NCI-H345 (cell line): ENCODE measurements at places on chromosomes 11 and 22.
A peak's percentile ranks its signal among the peaks of the same experiment; 100 is the strongest.

DNA sequence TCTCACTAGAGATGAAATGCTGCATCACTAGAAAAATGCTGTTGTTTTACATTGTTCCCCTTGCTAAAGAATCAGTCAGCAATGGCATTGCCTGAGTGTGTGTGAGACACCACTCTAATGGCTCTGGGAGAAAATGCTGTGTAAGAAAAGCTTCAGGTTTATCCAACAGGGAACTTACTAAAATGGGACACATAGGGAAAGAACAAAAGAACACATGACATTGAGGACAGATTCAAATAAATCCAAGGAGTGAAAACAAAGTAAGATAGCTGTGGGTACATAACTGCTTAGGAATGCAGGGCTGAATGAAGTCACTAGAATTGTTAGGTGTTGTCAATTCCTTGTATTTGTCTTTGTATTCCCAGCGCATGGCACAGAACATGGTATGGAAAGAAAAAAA is 24.2 kb downstream of the BLID start:
- no peak for DNase-seq

DNA sequence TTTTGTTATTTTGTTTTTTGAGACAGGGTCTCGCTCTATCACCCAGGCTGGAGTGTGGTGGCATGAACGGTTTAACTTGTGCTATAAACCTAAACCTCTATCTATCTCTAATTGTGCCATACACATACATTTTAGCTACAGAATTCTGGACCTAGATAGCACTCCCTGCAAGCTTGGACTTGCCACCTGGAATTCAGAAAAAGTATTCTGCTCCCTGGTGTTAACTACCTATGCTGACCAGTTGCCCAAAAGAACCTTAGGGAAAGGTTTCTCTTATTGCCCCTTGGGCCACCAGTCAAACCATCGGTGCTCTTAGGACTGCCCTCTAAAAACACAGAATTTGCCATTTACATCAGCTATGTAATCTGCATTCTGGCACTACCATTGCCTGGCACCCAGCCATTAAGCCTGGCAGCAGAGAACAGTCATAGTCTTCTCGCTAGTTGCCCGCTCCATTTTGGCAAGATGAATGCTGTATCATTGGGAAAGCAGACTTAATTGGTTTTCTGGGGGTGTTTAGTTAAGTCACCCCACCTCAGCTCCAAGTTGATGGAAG is 55.3 kb downstream of the ETS1 start:
- DNase-seq, result no peak

DNA sequence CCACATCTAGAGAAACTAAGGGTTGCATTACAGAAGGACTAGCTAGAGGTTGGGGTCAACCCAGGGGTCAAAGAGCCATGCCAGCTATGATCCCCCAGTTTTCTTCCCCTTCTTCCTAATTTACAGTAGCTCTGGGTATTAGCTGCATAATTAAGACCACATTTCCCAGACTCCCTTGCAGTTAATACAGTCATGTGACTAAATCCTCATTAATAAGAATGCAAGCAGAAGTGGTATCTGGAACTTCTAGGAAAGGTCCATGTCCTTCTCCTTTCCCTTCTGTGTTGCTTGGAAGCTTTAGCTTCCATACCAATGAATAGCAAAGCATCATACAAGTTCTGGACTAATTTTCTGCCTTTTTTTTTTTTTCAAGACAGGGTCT is 19.1 kb upstream of the LMO2 start:
- DNase-seq, result no peak

GRCh38 chr11:44527476-44527875 is 38.0 kb upstream of the CD82 start:
- no peak for DNase-seq

- no peak for DNase-seq
Observed at GRCh38 chr11:114151631-114152030, 92.1 kb downstream of the ZBTB16 start.

GRCh38 chr11:75526192-75526541 is 426 bp upstream of the GDPD5 start:
- no peak for DNase-seq

GRCh38 chr11:124798991-124799347 is 1.2 kb downstream of the MSANTD2 start:
- no peak for DNase-seq

DNA sequence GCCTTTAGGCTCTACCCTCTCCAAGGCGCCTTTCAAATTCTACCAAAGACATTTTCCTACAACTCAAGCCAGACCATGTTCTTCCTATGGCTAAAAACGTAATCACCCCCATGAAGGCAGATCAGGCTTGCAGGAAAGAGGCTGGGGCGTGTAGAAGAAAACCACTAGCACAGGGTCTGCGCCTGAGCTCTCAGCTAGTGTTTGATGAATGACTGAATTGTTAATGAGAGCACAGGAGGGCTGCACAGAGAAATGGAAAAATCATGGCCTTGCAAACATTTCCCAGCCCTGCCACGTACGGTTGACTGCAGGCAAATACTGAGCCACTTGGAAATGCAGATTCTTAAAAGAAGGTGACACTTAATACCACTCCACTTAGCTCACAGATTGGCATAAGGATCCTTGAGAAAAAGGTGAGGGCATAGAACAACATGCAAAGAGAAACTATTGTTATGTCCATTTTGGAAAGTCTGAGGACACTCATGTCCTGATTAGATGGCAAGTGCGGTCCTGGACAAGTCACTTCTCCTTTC is 148.6 kb downstream of the NXPE2 start:
- no peak for DNase-seq

- DNase-seq, result no peak
Observed at GRCh38 chr11:123239191-123240150, 44.4 kb upstream of the CLMP start.

DNA sequence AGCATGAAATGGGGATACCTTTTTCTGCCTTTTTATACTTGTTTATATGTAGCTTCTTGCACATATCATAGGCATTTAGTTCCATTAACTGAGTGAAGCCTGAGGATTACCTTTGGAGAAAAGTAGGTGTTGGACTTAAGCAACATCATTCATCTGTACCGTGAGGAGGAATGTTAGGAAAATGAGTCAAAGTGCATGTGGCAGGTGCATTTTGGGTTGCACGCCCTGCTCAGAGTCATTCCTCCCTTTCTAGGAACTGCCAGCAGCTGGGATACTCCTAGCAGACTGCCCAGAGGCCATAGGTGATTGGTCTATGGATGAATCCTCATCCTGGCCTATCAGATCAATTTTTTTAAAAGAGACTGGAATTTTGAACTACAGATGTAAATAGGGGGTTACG is 33.3 kb upstream of the BIRC3 start:
- DNase-seq, result no peak

GRCh38 chr22:31753005-31753633 is 700 bp upstream of the DEPDC5 start:
- no peak for DNase-seq

DNA sequence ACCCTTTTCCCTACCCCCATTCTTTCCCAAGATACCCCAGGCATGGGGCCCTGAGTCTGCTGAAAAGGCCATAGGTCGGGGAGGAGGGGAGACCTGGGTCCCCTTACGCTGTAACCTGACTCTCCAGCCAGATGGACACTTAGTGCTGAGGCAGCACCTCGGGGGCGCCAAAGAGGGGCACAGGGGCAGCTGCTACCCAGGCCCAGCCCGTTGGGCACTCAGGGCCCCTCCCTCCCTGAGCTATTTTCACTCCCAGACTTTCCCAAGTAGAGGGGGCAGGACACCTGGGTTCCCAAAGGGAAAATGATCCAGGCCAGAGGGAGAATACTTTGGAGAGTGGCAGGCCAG is 933 bp downstream of the ACTN3 start:
- no peak for DNase-seq

GRCh38 chr11:62472063-62472884 is 53.4 kb downstream of the SCGB1A1 start:
- DNase-seq, result no peak

- no peak for DNase-seq
Observed at GRCh38 chr22:36331306-36331911, 56.4 kb downstream of the MYH9 start.

DNA sequence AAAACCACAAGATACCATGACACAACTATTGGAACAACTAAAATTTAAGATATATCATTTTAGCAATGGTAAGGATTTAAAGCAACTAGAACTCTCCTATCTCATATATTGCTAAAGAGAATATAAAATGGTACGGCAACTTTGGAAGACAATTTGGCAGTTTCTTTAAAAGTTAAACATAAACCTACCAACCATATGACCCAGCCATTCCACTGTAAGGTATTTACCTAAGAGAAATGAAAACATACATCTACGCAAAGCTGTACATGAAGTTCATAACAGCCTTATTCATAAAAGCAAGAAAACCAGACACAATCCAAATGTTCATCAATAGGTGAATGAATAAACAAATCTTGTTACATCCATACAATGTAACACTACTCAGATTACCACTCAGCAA is 31.3 kb downstream of the SIK3 start:
- no peak for DNase-seq

- DNase-seq, result no peak
Observed at GRCh38 chr22:39419096-39419495, 19.5 kb downstream of the TAB1 start.

DNA sequence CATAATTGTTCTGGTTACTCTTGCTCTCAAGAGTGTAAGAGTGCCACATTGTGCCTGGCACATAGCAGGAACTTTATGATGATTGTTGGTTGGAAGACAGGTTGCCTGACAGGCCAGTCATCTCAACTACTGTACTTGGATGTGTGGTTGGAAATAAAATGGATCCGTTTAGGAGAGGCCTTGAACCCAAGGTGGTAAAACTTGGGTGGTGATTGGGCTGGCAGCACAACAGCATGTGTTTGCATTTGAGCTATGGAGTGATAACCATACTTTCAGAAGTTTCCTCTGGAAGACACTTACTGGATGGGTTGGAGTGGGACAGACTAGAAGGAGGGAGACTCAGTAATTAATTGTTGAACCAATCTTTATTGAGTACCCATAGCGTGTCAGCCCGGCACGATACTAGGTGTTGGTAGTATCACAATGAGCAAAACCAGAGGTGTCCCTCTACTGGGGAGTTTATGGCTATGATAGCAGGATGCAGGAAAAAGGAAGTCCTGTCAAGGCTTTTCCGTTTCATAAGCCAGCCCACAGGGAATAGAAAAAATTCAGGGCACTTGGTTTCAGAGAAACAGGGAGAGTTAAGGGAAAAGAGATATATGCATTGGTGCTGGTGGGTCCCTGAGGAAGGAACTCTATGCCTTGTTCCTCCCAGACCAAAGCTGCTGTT is 3.1 kb upstream of the TMEM109 start:
- no peak for DNase-seq

- peak; percentile 7 for DNase-seq
Observed at GRCh38 chr11:132691848-132692550, 840.3 kb downstream of the OPCML start.

GRCh38 chr11:109320595-109320994 is 101.4 kb upstream of the C11orf87 start:
- DNase-seq, result no peak

DNA sequence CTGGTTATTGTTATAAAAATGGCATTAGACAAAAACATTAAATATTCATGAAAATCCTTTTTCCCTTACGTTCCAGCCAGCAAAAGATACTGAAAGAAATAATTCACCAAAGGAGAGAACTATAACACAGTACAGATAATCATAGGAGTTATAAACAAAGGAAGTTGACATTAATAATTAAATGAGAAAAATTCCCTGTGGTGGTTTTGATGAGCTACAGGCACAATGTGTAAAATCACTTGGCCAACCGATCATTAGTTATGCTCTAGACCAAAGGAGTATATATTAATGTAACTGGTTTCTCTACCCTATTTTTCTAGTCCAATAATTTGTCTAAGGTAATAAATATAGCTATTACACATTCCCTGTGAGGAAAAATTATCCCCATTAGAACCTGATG is 534.7 kb downstream of the CNTN5 start:
- no peak for DNase-seq

- DNase-seq, result no peak
Observed at GRCh38 chr22:19631899-19632667, 82.2 kb upstream of the SEPTIN5 start.

- peak; percentile 63 for DNase-seq
Observed at GRCh38 chr11:115324581-115325432, 179.4 kb downstream of the CADM1 start.

DNA sequence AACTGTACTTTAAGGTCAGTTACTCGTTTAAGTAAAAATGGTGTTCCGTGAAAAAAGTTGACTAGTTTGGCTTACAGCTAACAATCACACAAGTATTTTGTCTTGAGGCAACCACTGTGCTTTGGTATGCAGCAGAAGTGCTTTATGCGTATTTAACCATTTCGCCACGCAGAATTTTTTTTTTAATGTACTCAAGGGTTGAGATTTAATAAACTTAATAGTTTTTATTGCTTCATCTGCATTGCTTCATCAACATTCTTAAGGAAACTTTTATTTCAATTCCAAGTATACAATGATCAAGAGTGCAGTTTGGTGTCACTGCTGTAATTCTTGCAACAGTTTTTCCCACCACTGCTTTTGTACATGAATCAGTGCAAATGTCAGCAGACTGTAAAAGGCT is 66.4 kb downstream of the ZNRF3 start:
- no peak for DNase-seq

GRCh38 chr11:57514538-57515331 is 767 bp downstream of the SLC43A1 start:
- peak; percentile 7 for DNase-seq

- no peak for DNase-seq
Observed at GRCh38 chr11:104803776-104804175, 94.5 kb downstream of the CASP12 start.

DNA sequence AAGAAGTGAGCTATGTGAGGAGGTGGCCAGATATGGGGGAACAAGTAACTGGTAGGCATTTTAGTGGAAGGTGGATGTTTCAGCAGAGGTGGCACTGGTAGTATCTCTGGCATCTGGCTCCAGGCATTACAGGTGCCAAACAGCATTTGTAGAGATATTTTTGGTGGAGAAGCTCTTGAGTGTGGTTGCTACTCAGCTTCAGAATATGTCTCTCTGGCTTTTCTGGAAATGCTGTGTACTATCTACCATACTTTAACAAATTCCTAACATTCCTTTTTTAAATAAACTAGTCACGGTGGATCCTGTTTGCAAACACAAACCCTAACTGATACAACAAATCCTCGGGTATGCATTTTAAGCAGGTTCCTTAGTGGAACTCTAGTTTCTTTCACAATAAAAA is 128.0 kb downstream of the BARX2 start:
- DNase-seq, result no peak

- peak; percentile 8 for DNase-seq
Observed at GRCh38 chr22:41949297-41949965, 2.5 kb upstream of the CENPM start.

DNA sequence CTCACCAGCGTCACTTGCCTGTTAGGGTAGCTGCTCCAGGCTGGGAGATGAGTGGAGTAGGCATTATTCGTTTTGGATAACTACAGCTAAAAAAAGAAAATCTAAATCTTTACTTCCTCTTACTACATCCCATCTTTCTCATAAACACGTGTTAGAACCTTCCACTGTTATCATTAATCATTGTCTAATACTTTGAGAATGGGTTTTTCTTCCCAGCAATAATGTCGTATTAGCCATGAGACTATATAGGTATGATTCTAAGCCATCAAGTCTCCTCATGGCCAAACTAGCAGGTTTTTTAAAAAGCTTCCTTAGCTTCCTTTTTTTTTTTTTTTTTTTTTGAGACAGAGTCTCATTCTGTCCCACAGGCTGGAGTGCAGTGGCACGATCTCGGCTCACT is 3.9 kb upstream of the TEF start:
- DNase-seq, result no peak

- no peak for DNase-seq
Observed at GRCh38 chr11:8705146-8705545, 22.6 kb downstream of the RPL27A start.
